Stimulated activated CD4-positive, alpha-beta T cell treated with anti-CD3 and anti-CD28 coated beads, Interleukin-1b, Interleukin-23, amount 100 ng/mL, for 1 hour (primary cell): ENCODE measurements at places on chromosomes 5 and 9.

GRCh38 chr5:39580702-39581453 is 156.1 kb upstream of the DAB2 start:
- no peak for DNase-seq

- no peak for DNase-seq
Observed at GRCh38 chr5:92644266-92644886, 936.6 kb downstream of the NR2F1-AS1 start.

DNA sequence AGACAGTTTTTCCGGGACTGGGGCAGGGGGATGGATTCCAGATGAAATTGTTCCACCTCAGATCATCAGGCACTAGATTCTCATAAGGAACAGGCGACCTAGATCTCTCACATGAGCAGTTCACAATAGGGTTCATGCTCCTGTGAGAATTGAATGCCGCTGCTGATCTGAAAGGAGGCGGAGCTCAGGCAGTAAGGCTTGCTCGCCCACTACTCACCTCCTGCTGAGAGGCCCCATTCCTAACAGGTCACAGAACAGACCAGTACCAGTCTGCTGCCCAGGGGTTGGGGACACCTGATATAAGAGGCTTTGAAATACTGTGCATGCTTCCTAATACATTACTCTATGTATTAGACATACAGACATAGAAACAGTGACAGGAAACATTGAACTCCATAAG is 41.1 kb downstream of the PTPRD start:
- no peak for DNase-seq

DNA sequence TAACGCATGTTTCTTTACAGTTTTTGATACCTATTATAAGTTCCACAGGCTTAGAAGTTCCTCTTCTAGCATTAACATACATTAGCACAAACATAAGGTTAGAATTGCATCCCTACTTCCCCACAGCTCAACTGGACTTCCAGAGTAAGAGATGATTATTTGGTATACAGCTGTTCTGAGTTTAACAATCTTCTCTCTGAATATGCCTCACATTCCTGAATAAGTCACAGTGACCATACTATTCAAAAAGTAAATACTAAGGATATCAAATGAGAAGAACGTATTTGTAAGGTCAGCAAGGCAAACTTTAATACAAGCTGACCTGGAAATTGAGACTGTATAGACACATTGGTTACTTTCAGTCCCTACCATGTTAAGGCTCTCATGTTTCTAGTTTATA is 21.3 kb downstream of the NR6A1 start:
- no peak for DNase-seq

DNA sequence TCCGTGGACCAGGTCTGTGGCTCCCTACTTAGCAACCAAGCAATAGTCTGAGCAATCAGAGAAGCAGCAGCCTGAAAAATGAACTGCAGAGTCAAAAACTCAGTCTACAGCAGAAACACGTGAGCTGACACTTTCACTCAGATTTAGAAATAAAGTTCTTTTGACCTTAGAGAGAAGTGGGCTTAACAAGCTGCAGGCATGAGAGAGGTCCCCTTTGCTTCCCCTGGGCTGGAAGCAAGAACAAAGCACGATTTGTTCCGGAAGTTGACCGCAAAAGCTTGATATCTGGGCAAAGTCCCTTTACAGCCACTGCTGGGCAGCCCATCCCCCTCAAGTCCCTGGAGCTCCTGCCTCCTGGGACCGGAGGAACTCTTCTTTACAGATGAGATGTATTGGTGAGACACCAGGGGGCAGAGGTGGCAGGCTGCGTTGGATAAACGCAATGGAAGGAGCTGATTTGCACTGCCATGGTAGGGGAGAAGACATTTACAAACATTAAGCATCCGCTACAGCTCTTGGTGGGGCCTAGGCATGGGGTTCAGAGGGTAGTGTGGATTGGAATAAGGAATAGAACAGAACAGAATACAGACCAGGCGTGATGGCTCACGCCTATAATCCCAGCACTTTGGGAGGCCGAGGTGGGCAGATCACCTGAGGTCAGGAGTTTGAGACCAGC is 5.8 kb upstream of the SOWAHA start:
- no peak for DNase-seq

GRCh38 chr5:24353016-24353415 is 291.8 kb downstream of the CDH10 start:
- no peak for DNase-seq

- no peak for DNase-seq
Observed at GRCh38 chr9:130197888-130198287, 25.7 kb downstream of the NCS1 start.

GRCh38 chr5:128632264-128632663 is 94.2 kb upstream of the FBN2 start:
- DNase-seq: no peak

- DNase-seq: no peak
Observed at GRCh38 chr9:72633966-72634365, 112.6 kb downstream of the TMC1 start.

- no peak for DNase-seq
Observed at GRCh38 chr5:73120222-73121118, at the start of gene TMEM171. TSS of gene TMEM171 (plus strand) at chr5:73120575. CDS start at chr5:73123374, 2,799 bp downstream.

- no peak for DNase-seq
Observed at GRCh38 chr5:6717247-6717646, 4.0 kb downstream of the TENT4A start.

GRCh38 chr5:68220260-68220659 is 4.7 kb downstream of the PIK3R1 start:
- DNase-seq: no peak

GRCh38 chr5:65831276-65831675 is 95.1 kb upstream of the ERBIN start:
- DNase-seq: no peak

- no peak for DNase-seq
Observed at GRCh38 chr5:135008556-135008955, 25.5 kb downstream of the PITX1 start.

GRCh38 chr5:131377785-131378325 is 114.0 kb downstream of the CDC42SE2 start:
- DNase-seq: no peak

DNA sequence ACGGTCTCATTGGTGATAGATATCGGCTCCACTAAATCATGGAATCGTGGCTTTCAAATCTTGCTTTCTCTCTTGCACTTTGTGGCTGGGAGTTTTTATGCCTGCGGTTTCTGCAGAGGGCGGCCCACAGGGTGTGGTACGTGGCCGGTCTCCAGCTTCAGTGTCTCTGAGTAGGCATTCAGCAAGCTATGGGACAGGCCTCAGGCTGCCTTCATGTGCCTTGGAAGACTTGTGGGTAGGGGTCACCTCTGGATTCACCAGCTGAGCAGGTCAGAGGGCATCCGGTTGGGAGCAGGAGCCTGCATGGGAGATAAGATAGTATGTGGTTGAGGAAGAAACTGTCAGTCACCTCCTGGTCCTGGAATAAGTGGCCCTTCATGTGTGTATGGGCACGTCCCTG is 47.7 kb downstream of the AMBP start:
- no peak for DNase-seq

- DNase-seq: no peak
Observed at GRCh38 chr5:176583076-176583475, 26.9 kb downstream of the GPRIN1 start.

DNA sequence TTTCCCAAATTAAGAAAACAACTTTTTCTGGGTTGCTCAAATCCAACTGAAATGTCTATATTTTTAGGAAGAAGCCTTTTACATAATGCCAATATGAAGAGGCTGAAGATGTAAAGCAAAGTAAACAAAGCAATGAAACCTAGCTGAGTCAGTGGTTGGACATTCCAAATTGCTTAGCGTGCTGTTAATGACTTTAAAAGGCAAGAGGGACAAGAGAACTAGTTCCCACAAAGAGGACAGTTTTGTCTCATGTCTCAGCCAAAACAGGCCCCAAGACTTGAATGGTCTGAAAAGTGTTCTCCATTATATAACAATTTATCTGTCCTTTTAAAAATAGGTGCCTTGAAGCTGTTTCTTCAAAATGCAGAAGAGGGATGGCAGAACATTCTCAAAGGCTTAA is 407.0 kb downstream of the ENC1 start:
- no peak for DNase-seq
